Right lobe of liver (tissue), 6 donors: ENCODE measurements at places on chromosomes 4 and X. TPM values are rescaled to one million over a fixed set of nuclear protein-coding genes. Genes with fewer than 3 reads are reported as not detected.

The GNRHR gene
- total RNA-seq, result not detected

The PDGFRA gene
- 25.6 TPM for total RNA-seq

The NRK gene
- 0.04 TPM for total RNA-seq

The USP38 gene
- total RNA-seq, result 24.6 TPM

The AWAT2 gene
- not detected for total RNA-seq

The FREM3 gene
- total RNA-seq, result not detected

The NCAPG gene
- 2.5 TPM for total RNA-seq

The TLR6 gene
- total RNA-seq, result 2.3 TPM

The LPAR4 gene
- total RNA-seq, result not detected

The EOLA2 gene
- 14.4 TPM for total RNA-seq

The TREX2 gene
- total RNA-seq, result 0.46 TPM
